ENCODE measurements at places on chromosomes 13 and 19. TPM values are rescaled to one million over a fixed set of nuclear protein-coding genes. Genes with fewer than 3 reads are reported as not detected.

LGALS4 gene
- 2.2 TPM for total RNA-seq

ZNF492 gene
- total RNA-seq: 1.9 TPM

RFPL4A gene
- not detected for total RNA-seq

SUCLA2 gene
- total RNA-seq: 35.0 TPM

KCNK6 gene
- 14.5 TPM for total RNA-seq

ZNF837 gene
- 1.8 TPM for total RNA-seq
